ENCODE measurements at places on chromosomes 1 and 21.

GRCh38 chr1:119587341-119587740 is 60.7 kb downstream of the ZNF697 start:
- DNase-seq: no peak

GRCh38 chr1:236742421-236743160 is 52.5 kb upstream of the MTR start:
- DNase-seq: no peak

- DNase-seq: no peak
Observed at GRCh38 chr1:180278194-180278515, 48.1 kb downstream of the LHX4 start.

GRCh38 chr1:21579791-21580190 is 70.6 kb downstream of the ALPL start:
- no peak for DNase-seq

DNA sequence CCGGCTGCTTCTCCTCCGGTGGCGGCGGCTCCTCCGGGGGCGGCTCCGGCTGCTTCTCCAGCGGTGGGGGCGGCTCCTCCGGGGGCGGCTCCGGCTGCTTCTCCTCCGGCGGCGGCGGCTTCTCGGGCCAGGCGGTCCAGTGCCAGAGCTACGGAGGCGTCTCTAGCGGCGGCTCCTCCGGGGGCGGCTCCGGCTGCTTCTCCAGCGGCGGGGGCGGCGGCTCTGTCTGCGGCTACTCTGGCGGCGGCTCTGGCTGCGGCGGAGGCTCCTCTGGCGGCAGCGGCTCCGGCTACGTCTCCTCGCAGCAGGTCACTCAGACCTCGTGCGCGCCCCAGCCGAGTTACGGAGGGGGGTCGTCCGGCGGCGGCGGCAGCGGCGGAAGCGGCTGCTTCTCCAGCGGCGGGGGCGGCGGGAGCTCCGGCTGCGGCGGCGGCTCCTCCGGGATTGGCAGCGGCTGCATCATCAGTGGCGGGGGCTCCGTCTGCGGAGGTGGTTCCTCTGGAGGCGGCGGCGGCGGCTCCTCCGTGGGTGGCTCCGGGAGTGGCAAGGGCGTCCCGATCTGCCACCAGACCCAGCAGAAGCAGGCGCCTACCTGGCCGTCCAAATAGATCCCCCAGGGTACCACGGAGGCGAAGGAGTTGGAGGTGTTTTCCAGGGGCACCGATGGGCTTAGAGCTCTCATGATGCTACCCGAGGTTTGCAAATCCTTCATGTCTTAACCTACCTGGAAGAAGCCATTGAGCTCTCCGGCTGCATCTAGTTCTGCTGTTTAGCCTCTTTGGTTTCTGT is 2.0 kb downstream of the LORICRIN start:
- DNase-seq: peak; percentile 58

DNA sequence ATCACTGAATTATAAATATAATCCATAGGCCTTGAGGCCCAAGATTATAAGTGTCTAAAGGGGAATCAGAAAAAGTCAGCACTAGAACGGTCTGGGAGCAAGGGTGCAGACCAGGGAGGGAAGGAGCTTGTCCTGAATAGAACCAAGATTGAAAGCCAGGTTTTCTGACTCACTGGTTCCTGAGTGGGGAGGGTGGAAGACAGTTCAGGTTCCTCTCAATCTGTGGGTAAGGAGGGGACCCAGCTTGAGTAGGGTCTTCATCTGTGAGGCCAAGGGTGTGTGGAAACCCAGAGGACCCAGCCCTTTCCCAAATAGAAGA is 842 bp downstream of the LENEP start:
- no peak for DNase-seq

DNA sequence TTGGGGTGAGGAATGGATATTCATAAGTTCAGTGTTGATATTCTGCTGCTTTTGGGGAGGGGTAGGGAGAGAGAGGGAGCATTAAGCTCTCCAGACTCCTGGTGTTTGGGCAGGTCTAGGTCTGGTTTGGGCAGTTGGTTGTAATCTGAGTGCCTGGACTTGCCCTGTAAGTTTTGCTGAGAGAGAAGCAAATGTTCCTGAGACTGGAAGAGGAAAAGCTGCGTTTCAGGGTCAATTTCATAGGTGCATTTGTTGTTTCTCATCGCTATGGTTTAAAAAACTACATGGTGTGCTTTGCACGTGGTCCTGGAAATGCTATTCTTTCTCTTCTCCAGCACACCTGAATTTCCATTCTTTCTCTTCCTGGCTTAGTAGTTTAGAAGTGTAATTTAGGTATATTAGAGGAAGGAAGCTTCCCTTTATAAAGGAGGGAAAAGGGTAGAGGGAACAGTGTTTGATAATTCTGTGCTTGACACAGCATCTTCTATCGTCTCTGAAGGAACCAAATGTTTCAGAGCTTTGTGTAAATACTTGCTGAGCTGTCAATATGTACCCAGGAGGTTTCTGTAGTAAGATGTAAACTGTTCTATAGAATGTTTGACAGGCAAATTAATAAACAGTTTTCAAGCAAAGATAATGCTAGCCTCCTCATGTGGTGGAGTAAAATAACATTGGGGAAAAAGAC is 6.3 kb downstream of the ARID1A start:
- DNase-seq: no peak

DNA sequence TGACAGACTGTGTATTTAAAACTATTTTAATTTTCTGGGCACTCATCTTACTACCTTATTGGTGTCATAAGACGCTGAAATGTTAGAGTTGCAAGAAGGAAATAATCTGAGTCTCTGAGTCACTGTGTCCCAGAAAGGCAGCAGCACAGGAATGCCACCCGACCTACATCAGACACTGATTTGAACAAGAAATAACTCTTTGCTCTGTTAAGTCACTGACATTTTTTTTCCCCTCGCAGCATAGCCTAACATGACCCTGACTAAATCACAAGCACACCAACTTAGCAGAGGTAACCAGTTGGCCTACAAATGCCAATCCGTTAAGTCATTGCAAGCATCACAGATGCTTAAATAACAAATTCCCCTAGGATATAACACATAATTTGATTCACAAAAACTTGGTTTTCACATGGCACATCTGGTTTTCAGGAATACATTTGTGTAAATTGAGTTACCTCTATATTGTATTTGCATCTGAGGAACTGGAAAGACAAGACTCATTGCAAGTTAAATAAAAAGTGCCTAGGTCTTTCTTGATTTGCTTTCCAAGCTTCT is 349.1 kb downstream of the SEC16B start:
- no peak for DNase-seq

GRCh38 chr1:30846587-30846986 is 62.0 kb downstream of the SDC3 start:
- no peak for DNase-seq

GRCh38 chr1:93087532-93087931 is 8.4 kb downstream of the MTF2 start:
- no peak for DNase-seq

GRCh38 chr1:207429963-207430362 is 24.2 kb upstream of the CR2 start:
- DNase-seq: no peak

DNA sequence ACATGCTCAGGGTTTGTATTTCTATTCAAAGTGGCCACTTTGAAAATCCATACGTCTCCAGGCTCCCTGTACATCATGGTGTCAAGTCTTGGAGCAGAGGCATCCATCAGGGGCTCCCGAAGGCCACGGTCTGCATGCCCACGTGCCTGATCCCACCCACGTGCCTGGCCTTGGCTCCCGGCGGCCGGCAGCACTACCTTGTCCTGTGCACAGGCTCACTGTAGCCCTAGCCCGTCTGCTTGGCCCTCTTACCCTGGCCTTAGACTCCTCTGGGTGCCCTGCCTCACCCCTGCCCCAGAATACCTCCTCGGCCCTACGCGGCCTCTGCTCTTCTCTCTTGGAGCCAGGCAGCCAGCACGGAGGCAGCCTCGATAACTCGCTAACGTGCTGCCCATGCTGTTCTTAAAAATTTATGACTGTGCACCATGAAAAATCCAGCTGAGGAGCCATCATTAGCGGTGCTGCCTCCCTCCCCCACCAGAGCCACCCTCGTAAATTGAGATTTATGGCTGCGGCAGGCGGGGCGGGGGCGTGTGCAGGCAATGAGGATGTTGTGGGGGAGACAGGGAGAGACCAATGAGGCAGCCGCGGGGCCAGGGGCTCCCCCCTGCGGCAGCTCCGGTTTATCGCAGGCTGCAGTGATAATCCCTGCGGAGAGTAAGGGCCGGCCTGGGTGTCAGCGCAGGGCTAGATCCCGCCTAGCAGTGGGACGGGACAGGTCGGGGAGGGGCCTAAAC is 24.6 kb downstream of the DMAP1 start:
- DNase-seq: no peak

DNA sequence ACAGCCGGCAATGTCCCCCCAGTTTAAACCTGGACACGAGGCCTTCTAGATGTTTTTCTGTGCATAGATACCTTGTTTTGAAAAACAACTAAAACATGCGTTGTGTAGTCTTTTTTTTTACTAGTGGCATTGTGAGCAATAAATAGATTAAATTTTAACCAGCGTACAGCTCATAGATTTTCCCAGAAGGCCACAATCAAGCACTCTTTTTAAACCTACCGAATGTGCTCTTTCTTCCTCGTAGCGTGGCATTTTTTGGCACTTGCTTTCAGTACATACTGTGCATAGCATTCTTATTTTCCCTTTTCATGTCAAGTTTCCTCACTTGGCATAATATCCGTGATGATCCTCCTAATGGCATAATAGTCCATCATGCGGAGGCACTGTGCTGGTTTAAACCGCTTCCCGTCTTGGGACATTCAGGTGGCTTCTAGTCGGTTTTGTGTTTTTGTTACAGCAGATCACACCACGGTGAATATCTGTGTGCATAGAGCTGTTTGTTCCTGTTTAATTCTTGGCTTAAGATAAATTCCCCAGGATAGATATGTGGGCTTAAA is 95.3 kb downstream of the PDE9A start:
- no peak for DNase-seq

DNA sequence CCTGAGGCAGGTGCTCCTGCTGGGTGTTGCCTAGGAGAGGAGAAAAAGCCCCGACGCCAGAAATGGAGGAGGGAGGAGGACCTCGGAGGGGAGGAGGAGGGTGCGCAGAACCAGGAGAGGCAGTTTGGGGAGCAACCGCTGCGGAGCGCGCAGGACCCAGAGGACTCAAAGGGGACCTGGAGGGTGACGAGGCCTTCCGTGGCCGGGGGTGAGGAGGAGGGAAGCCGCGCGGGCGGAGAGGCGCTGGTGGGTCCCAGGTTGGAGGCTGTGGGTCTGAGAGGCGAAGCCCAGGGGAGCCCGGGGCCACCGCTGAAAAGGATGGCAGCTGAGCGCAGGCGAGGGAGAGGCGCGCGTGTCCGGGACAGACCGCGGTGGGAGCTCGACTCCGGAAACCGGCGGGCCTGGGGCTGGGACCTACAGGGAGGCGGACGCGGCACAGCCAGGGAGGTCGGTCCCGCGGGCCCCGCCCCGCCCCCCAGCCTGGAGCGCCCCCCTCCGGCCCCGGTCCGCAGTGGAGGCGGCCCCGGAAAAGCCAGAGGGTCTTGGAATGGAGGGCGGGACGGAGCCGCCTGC is 15.1 kb downstream of the RNF223 start:
- DNase-seq: no peak

- DNase-seq: peak; percentile 47
Observed at GRCh38 chr1:155079487-155080311, 1.1 kb downstream of the EFNA3 start.

GRCh38 chr1:178612261-178612660 is 99.4 kb downstream of the TEX35 start:
- no peak for DNase-seq

DNA sequence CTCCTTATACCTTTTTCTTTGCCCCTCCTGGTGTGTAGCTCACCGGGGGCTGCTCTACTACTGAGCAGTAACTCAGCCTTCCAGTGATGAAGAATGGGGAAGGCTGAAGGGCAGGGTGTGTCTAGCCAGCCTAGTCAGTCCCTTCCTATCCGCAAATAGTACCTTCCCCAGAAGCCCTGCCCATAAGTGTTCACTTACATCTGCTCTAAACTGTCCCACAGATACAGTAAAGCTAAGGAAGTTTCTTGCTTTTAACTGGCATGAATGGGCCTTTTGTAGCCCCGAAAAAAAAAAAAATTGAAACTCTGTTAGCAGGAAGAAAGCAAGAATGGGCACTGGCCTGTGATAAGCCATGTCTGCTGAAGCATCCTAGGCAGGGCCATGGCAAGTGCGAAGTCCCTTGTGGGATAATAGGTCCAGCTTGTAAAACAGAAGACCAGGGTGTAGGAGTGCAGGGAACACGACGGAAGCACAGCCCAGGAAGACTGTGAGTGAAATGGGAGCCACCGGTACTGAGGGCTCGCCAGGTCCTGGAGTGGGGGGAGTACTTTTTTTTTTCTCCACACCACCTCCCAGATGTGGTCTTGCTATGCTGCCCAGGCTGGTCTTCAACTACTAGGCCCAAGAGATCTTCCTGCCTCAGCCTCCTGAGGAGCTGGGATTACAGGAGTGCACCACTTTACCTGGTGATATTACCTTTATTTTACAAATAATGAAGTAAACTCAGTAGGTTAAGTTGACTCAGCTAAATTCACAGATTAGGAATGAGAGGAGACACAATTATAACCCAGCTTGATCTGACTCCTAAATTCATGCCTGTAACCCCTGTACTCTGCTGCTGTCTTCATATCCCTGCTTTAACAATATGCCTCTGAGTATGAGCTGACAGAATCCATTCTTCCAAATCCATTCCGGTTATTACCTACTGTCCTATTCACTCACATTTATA is 347.5 kb downstream of the SMYD3 start:
- DNase-seq: no peak

- no peak for DNase-seq
Observed at GRCh38 chr1:204696606-204697005, 11.1 kb upstream of the LRRN2 start.

GRCh38 chr21:46650476-46651098 is 15.1 kb downstream of the PRMT2 start:
- peak; percentile 71 for DNase-seq

GRCh38 chr1:179910934-179911333 is 28.8 kb downstream of the TOR1AIP1 start:
- DNase-seq: no peak

DNA sequence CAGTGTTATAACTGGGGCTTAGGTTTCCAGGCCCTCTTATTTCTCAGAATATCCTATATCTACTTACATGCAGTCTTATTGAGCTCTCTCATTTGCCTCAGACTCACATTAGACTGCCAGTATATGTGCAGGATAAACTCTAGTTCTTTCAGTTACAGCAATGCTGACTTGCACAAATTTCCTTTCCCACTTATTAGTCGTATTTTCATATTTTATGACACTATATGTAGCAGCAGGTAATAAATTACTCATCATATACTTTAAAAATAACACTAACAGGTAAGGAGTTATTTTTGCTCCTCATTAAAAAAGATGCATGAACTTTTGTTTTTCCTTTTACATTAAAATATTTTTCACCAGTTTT is 65.7 kb downstream of the GADD45A start:
- no peak for DNase-seq
